ENCODE measurements at places on chromosomes 3 and 15.

GRCh38 chr15:74680456-74680855 is 15.4 kb downstream of the EDC3 start:
- no peak for DNase-seq

- DNase-seq: no peak
These were observed 194.5 kb upstream of the CFAP20DC start for GRCh38 chr3:59244343-59244742.

GRCh38 chr3:160676547-160677303 is at the start of gene ARL14:
TSS of gene ARL14 (plus strand) at chr3:160677160. CDS start at chr3:160677347, 187 bp downstream.
- no peak for DNase-seq

DNA sequence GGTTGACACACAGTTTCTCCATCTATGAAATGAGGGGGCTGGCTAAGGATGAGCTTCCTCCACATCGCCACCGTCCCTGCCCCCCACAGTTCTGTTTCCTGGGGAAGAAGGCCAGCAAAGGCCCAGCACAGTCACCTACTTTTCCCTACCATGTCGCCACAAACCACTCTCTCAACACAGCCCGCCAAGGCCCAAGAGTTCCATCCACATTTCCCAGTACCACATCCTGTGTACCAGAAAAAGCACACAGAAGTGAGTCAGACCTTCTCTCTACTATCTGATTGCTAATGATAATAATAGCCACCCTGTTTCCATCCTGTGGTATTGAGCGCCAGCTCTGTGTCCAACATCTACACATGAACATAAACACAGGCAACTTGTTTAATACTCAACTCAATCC is 30.3 kb upstream of the C15orf39 start:
- DNase-seq: no peak

- no peak for DNase-seq
These were observed 90.7 kb downstream of the CHRD start for GRCh38 chr3:184470551-184470950.

Measured in CD4-positive, alpha-beta T cell treated with Interleukin-17A for 1 hour (primary cell).